ENCODE measurements at places on chromosomes 12 and 14.
A peak's percentile ranks its signal among the peaks of the same experiment; 100 is the strongest.

DNA sequence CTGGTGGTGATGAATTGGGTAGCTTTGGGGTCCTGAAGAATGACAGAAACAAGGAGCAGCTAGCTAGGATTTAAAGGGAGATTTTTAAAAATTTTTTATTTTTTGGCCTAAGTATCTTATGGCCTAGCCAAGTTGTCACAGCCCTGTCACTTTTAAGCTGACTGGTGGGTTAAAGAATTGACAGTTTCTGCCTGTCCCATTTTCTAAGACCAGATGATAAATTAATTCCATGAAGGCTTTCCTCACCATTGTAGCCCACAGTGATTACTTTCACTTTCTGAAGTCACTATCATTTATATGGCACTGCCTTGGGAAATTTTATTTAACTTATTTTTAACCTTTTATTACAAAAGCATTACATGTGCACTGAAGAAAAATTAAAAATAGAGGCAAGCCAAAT is 43.2 kb downstream of the BICDL1 start:
- DNase-seq: no peak

GRCh38 chr14:95660651-95661515 is 25.3 kb upstream of the TCL1B start:
- DNase-seq: no peak

DNA sequence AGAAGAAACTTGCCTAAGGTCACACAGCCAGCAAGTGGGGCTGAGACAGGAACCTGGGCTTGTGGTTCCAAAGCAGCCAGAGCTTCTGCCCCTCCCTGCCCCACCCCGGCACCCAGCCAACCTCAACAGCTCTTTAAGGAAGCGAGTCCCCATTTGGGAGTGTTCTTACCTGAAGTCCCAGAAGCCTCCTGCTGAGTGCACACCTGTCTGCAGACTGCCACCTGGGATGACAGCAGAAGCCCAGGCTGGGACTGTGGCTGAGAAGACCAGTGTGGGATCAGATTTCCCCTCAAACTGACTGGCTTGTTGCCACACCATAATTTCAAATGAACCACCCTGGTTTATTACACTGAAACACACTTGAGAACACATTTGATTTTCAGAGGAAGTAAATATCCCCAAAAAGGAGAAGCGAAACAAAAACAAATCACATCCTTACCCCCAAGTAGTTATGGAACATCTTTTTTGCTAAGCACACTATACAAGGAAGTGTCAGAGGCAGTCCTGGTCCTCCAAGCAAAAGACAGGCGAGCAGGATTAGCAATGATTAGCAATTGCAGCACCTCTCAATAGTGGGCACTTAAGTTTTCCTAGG is 6.3 kb upstream of the RIN3 start:
- no peak for DNase-seq

- DNase-seq: no peak
These were observed 19.5 kb downstream of the FBXL14 start for GRCh38 chr12:1574865-1575259.

- peak; percentile 74 for DNase-seq
These were observed 223.3 kb downstream of the CHST11 start for GRCh38 chr12:104680070-104680469.

DNA sequence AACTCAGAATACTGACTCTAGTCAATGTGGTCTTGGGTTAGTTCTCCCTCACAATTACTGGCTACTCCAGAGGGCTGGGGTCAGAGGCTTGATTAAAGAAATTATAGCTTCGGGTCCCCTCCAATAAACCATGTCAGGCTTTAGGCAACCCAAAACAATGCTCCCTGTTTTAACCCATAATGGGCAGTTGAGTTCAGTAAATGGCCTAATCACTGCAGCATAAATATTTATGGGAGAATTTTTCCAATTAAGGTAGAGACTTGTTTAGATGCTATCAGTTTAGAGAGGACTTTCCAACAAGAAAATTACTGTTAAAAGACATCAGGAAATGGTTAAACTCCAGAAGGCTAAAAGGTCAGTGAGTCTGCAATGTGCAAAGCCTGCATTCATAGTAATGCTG is 389.2 kb upstream of the PRICKLE1 start:
- DNase-seq: no peak

DNA sequence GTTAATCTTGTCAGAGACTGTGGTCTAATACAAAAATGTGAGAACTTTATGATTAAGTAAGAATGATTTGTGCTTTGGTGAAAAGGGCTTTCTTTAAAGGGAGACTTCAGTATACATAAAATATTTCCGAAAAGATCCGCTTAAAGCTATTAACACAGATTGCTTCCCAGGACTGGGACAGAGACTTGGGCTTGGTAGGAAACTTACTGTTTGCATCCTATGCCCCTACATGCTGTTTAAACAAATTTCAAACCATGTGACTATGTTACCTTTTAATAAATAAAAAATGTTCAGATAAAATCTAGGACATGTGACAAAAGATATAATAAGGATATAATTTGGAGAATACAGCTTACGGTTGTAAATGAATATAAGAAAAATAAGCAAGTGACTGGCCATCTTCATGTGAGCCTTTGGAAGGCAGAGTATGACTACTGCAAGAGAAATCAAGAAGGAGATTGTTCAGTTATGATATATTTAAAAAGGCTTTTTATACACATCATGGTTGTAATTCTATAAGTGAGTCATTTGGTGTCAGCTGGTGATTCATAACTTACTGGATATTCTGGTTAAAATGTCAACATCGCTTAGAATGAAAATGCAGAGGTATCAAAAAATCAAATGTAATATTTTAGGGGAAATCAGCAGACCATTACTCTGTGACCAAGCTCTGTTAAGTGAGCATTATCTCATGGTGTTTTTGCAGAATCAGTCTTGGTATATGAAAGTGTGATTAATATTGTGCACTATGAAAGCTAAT is 234.7 kb upstream of the E2F7 start:
- no peak for DNase-seq

DNA sequence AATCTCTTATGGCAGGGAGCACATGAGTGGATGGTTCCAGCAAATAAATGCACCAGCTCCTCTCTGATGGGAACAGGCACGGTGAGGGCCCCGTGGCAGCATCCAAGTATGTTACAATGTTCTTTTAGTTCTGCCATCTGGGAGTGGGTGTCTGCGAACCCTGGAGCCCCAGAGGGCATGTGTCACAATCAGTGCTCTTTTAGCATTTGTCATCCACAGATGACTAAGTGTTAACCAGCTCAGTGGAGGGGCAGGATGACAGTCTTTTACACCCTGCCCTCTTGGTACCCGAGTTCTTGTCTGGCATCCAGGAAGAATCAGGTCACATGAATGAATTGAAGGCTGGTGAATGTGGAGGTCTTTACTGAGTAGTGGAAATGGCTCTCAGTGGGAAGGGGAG is 560.4 kb upstream of the FLRT2 start:
- DNase-seq: no peak

- no peak for DNase-seq
These were observed 22.6 kb upstream of the VSX2 start for GRCh38 chr14:74216671-74217070.

GRCh38 chr14:97369901-97370300 is 572.7 kb downstream of the VRK1 start:
- no peak for DNase-seq

GRCh38 chr14:65291531-65291930 is 121.0 kb upstream of the FUT8 start:
- DNase-seq: no peak

DNA sequence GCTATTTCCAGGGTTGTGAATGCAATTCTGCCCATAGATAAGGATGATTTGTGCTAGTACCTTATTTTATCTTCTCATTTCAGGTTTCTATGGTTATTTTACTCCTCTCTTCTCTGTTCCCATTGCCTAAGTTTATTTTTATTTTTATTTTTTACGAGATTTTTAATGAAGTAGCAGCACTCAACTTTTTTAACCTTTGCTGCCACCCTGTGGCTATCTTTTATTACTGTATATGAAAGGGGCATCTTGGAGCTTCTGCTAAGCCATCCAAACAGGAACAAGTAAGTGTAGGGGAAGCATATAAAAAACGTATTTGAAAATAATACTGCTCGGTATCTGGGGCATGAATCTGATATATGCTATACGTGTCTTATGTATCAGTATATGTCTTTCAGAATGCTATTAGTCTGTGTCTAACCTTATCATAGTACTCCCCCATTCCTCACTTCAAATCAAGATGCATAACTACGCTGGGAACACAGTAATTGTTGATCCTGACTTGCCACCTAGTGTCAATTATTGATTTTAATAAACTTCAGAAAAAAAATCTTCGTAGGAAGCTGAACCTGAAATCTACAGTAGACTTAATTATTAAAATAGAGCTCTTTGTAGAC is 60.3 kb downstream of the KLRG1 start:
- DNase-seq: peak; percentile 57

GRCh38 chr14:51544901-51545300 is 106.8 kb upstream of the FRMD6 start:
- no peak for DNase-seq

DNA sequence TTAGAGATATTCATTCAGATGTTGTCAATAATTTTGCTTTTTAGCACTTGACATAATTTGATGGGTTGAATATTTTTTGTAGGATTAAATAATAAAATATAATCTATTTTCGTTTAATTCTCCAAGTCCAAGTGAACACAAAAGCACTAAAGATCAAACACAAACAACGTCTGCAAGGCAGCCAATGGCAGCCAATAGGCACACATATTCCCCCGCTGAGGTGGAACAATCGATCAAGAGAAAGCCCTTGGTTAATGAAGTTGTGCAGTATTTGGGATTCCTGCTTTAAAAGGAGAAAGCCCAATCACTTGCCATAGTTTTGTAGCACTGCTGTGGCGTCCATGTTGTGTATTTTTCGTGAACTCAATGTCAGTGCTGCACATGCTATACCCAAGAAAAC is 1.5 kb downstream of the DHRS7 start:
- peak; percentile 41 for DNase-seq

Data from NCI-H82 (cell line).